ENCODE measurements at places on chromosomes 6 and 20.

- no peak for DNase-seq
Observed at GRCh38 chr6:64081453-64081852, 445.9 kb downstream of the PHF3 start.

GRCh38 chr6:43698584-43699349 lies 11.2 kb upstream of the MRPS18A start:
- DNase-seq: peak; percentile 42

- no peak for DNase-seq
Observed at GRCh38 chr6:111810294-111811131, 62.7 kb downstream of the FYN start.

GRCh38 chr20:43799741-43800140 lies 72.9 kb upstream of the GTSF1L start:
- no peak for DNase-seq

DNA sequence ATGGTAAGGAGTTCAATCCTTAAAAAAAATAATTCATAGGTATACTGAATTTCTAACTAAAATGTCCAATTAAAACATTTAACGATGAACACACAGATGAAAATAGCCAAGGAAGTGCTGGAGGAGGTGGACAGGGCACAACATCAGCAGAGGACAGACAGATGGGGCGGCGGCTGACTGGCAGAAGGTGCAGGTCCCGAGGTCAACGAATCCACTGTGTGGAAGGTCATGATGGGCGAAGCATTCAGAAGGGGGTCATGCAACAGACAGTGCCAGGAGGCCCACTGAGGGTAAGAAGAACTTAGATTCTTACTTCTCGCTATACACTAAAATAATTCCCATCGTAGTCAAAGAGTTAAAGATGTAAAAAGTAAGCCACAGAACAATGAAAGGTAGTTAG lies 34.2 kb upstream of the FRMD1 start:
- no peak for DNase-seq

DNA sequence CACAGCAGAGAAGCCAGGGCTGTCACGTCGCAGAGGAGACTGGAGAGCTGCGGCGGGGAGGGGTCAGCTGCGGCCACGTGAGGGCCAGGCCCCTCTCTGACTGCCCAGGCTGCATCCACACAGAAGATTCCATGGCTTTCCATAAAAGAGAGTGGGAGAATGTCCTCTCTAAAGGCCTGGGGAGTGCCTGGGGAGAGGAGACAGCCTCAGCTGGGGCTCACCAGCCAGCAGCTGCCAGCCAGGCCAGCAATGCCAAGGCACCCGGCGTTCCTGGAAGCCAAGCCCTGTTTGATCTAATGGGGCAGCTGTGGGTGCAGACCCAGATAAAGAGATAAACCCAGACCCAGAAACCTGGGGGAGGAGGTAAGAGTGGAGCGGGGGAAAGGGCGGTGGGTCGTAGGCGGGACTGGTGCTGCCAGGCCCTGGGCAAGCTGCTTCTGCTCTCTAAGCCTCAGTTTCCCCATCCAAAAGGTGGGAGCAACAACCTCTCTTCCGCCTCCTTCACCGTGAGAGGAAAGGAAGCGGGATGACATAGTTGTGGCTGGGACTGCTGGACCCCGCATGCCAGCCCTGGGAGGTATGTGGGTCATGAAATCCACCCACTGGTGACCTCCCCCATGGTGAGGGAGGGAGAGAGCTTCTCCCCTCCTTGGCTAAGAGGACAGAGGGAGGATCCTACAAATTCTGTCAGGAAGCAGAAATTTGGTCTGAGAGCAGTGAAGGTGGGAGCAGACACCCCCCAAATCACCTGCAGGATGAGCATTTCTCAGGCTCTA lies 3.1 kb upstream of the OSBPL2 start:
- DNase-seq: no peak

- DNase-seq: no peak
Observed at GRCh38 chr6:142728910-142729481, 216.0 kb downstream of the HIVEP2 start.

DNA sequence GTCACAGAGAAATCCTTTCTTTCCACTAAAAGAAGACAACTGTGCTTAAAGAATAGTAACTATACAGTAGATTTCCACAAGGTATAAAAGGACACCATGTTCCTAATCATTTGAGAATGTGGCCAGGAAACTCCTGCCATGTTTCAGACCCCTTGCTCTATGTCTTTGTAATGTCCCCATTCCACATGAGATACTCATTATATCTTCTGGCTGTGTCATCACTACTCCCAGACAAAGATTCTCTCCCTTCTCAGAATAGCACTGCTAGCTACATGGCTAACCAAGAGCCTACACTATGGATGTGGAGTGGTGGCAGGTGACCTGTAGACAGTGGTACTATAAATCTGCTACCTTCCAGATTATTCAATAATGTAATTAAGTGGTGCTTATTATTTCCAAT lies 218.1 kb upstream of the MCHR2 start:
- DNase-seq: no peak

GRCh38 chr20:51354191-51354768 lies 188.2 kb downstream of the NFATC2 start:
- peak; percentile 59 for DNase-seq

DNA sequence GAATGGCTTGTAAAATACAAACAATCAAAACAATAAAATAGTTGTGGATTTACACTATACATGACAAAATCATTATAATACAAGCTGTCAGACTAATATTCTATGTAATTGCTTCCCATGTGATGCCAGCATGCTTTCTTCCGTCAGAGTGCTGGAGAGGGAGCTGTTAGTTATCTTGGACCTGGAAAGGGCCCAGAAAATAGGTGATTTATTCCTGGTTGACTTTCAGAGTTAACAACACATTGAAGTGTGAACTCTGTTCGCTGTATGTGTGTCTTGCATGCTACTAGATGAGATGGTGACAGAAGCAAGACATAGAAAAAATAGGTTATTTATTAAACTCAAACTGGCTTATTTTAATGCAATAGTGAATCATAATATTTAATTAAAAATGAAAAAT lies 70.2 kb downstream of the CDYL start:
- DNase-seq: no peak
